ENCODE measurements at places on chromosomes 2 and 18.
A peak's percentile ranks its signal among the peaks of the same experiment; 100 is the strongest.

- DNase-seq = peak; percentile 36
These were observed 253.7 kb downstream of the DYM start for GRCh38 chr18:49206717-49207116.

- no peak for DNase-seq
These were observed 7.0 kb downstream of the TMEM131 start for GRCh38 chr2:97988722-97989121.

DNA sequence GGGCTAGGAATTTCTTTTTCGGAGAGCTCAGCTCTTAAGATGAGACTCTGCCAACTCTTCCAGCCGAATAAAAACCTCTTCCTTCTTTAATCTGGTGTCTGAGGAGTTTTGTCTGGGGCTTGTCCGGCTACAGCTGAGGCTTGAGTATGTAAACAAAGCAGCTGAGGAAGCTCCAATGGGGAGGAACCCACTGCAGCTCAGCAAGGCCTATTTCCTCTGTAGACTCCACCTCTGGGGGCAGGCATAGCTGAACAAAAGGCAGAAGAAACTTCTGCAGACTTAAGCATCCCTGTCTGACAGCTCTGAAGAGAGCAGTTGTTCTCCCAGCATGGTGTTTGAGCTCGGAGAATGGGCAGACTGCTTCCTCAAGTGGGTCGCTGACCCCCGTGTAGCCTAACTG lies 838.7 kb downstream of the CCDC85A start:
- DNase-seq = no peak

GRCh38 chr18:56716692-56717146 lies 65.6 kb downstream of the WDR7 start:
- no peak for DNase-seq

GRCh38 chr2:203002054-203002821 lies 12.4 kb upstream of the NBEAL1 start:
- no peak for DNase-seq

DNA sequence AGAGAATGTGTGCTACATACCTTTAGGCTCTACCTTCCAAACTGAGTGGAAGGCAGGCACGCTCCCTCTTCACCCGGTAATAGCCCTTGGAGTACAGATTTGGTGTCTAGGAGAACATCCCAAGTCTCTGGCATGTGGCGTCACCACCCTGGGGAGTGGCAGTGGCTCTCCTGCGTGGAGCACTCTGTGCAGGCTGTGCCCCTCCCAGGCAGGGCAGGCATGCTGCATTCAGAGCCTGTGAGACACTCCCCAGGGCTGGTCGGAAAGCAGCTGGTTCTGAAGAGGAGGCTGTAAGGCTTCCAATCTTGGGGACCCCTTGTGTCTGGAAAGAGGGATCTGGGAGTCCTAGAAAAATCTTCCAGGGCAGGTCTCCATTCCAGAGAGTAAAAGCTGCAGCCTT lies 193.3 kb downstream of the ANKRD30B start:
- DNase-seq = no peak

DNA sequence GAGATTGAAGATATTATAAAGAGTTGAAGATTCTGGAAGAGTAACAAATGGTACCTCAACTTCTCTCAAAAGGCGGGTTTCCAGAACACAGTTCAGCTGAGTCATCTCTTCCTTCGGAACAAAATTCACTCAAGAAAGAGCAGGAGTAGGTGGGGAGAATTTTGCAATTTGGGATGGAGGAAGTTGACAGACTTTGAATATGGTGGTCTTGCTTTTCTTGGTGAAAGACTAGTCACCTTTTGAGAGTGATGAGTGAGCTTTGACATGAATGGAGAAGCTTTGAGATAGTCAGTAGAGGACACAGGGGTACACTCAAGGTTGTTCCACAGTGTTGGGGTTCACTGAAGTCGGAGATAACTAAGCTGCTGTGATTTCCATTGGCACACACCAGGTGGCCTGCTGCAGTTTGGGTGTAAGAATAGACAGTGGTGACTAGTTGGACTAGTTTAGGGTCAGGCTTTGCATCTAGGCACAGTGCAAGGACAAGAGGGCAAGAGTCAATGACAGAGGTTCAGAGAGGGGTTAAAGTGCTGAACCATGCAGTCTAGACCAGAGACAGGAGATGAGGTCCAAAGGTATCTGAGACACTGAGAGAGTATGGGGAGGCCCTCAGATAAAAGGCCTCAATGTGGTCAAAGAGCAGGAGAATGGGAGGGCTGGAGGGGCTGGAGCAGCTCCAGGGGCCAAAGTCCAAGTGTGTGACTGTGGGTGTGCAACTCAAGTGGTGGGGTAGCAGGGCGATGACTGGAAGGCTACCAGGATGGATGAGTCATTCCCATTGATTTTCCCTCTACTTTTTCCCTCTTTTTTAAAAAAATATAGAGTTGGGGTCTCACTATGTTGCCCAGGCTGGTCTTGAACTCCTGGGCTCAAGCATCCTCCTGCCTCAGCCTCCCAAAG lies 7.7 kb downstream of the CCL20 start:
- DNase-seq = no peak

- no peak for DNase-seq
These were observed 51.6 kb downstream of the SPP2 start for GRCh38 chr2:234102112-234102511.

GRCh38 chr2:96839875-96840850 lies 3.7 kb downstream of the ANKRD23 start:
- no peak for DNase-seq

- peak; percentile 93 for DNase-seq
These were observed at the start of gene TMSB10 for GRCh38 chr2:84905181-84906107. Gene TMSB10 (plus strand): TSS chr2:84905656.

- DNase-seq = no peak
These were observed 144.1 kb downstream of the AGAP1 start for GRCh38 chr2:235637896-235638295.

GRCh38 chr2:240956935-240957655 lies 41.3 kb upstream of the SNED1 start:
- no peak for DNase-seq

DNA sequence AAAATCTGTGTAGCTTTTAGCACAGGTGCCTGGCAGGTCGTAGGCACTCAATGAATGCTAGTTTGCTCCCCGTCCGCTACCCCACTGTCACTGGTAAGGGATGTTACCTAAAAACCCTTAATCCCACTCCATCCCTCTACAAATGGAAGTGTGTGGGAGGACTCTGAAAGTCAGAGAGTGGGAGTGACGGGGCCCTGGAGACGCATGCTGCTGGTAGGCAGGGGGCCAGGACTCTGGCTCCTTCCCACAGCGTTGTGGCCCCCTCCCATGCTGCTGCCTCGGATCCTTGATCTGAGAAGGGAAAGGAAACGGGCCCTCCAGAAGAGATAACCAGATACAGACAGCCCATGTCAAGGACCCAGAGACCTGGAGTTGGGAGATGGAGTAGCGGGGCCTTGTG lies 249.3 kb downstream of the HAUS1 start:
- no peak for DNase-seq

GRCh38 chr18:58388736-58389135 lies 240.2 kb downstream of the ALPK2 start:
- DNase-seq = peak; percentile 22

DNA sequence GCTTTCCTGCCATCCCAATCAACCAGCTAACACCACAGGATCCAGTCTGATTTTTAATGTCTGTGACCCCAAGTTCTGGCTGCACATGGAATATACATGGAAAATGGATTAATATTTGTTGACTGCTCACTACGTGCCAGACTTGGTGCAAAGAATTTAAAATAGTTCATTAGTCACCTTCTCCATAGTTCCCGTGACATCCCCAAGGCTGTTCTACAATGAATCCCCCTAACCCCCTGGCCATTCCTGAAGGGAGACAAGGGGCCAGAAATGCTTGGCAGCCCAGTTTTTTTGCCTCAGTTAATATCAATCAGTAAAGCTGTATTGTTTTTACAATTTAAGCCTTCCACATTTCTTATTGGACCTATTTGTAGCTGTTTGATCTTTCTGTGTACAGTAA lies 71.0 kb upstream of the ST3GAL5 start:
- no peak for DNase-seq

DNA sequence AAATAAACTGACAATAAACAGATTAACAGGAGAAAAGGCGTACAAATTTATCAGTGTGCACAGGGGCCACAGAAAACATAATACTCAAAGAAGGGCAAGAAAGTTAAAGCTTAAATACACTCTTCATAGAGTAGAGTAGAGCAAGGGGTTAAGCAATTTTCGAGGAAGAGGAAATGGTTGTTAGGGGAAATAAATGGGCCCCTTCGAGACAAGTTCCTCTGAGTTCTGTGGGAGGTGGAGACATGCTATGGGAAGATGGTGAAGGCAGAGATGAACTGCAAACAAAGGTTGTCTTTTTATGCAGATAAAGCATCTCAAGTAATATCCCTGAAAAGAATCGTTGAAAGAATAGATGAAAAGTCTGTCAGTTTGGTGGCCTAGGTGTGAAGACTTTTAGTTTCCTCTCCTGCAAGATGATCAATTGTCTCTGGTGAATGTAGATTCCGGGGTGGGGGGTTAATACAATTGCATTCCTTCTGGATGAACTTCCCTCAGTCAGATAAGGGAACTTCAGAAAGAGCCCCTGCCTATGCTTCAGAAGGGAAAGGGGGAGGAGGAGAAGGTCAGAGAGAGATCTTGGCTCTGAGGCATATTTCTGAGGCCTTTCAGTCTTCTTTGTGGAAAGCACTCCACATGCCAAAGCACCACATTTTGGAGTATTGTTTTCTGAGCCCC lies 127.0 kb downstream of the METTL4 start:
- no peak for DNase-seq

DNA sequence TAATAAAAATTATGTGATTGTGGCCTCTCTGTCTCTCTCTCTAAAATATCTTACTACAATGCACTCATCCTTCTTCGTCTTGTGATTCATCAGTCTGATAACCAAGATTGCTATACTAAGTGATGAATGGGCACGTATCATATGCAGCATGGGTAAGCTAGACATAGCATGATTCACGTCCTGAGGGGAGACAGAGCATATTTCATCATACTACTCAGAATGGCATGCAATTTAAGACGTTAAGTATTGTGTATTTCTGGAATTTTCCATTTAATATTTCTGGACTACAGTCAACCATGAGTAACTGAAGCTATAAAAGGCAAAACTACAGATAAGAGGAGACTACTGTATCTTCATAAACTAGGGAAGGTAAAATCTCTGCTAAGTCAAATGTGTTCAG lies 97.0 kb upstream of the CD226 start:
- DNase-seq = peak; percentile 8

- no peak for DNase-seq
These were observed 51.7 kb downstream of the IMPA2 start for GRCh38 chr18:12032786-12033642.

- DNase-seq = no peak
These were observed 4.6 kb downstream of the IL37 start for GRCh38 chr2:112915300-112916144.

DNA sequence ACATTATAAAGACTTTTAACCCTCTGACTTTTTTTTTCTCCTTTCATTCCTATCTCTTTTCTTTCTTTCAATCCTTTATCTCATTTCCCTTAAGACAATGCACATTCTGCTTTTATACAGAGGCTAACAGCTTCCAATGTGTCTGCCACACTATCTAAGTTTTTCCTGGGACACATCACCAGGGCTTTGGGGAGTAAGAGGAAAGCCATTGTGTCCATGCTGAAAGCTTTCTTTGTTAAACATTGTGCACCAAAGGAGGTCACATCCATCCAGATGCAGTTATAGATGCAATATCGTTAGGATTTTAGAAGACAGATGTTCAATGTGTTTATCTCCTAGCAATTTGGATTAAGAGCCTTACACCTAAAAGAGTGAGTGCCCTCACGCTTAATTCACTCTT lies 534.1 kb downstream of the CNTNAP5 start:
- DNase-seq = no peak

GRCh38 chr2:224094413-224094812 lies 55.3 kb upstream of the SERPINE2 start:
- no peak for DNase-seq
